MV-4-11 (cell line): ENCODE measurements at places on chromosomes 2 and 18.

DNA sequence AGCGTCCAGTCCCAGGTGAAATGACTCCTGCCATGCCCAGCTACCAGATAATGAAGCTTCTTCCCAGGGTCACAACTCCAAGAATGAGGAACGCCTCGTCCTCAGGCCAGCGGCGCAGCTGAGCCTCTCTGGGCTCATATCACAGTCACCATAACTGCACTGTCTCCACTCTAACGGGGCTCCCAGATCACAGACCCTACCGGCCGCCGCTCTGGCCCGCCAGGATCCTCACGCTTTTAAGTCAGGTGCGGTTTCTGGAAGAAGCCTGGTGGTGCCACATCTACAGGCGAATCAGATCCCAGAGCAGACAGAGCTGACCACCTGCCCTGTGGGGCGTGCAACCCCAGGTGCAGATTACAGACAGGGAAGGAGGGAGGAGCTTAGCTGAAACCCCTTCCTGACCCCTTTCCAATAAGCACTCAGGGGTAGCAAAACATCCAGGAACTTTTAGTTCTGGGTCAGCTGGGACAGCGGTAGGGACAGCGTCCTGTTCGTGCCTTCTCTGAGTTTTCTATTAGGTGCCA is 3.7 kb upstream of the ACKR3 start:
- DNase-seq, result no peak

GRCh38 chr18:39434223-39434920 is 1868.8 kb upstream of the CELF4 start:
- no peak for DNase-seq

- DNase-seq, result no peak
These were observed 30.2 kb downstream of the PRKCE start for GRCh38 chr2:45681675-45682074.

DNA sequence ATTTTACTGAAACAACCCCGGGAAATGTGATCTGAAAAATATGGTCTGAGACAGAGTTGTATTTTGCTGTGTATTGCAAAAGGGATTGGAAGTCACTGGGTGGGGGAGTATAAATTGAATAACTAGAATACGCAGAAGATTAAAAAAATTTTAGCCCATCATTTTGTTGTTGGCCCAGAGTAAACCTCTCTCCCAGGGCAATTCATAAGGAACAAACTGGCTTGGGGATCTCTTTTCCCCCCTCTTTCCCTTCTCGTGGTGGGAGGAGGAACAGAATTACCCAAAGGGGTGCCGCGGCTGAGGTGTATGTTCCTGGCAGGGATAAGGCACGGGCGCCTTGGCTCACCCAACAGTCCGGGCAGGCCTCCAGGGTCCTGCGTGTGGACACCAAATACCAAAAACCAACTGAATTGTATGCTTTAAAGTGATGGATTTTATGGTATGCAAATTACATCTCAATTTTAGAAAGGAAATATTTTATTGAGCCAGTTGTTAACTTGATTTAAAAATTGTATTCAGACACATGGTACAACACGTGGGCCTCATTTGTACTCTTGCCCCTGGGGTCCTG is 121.2 kb upstream of the SPRED2 start:
- no peak for DNase-seq

- no peak for DNase-seq
These were observed 21.0 kb downstream of the C1QL2 start for GRCh38 chr2:119137502-119137901.
